ENCODE measurements at places on chromosomes 16 and 17.

DNA sequence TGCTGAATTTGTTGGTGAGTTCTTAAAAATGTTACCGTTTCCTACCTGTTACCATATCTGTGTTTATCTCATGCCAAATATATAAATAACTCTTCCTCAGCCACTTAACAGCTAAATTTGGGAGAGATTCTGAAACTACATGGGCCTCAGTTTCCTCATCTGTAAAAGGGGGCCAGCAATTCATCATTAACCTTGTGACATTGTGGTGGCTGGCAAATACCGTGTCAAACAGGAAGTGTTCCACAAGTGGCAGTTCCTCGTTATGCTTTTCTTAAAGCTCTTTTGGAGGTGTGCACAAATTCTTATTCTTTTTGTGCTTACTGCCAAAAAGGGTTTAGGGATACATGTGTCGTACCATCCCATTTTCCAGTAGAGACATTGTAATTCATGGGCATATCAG, 220.4 kb upstream of the CACNG5 start:
- no peak for DNase-seq

DNA sequence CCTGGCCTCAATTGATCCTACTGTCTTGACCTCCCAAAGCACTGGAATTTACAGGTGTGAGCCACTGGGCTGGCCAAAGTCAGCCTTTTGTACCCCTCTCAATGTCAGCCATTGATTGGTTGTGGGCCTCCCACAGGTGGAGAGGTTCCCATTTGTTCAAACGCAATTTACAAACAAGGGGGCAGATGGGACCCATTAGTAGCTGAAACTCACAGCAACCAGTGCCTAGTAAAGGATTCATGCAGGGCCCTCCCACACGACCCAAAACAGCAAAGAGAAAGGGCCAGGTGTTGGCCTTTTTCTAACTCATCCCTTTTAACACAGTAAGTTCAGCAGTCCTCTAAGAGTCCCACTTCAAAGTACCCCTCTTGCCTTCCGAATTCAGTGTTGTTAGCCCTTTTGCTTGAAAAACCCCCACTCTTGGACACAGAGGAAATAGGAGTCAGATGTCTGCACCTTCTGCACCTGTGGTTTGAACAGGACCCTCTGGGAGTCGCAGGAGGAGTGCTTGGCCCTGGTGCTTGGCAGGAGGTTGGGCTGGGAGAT, 89.2 kb downstream of the PITPNC1 start:
- no peak for DNase-seq

- peak; percentile 33 for DNase-seq
Measured at GRCh38 chr16:81313701-81314602, 810 bp upstream of the GAN start.

DNA sequence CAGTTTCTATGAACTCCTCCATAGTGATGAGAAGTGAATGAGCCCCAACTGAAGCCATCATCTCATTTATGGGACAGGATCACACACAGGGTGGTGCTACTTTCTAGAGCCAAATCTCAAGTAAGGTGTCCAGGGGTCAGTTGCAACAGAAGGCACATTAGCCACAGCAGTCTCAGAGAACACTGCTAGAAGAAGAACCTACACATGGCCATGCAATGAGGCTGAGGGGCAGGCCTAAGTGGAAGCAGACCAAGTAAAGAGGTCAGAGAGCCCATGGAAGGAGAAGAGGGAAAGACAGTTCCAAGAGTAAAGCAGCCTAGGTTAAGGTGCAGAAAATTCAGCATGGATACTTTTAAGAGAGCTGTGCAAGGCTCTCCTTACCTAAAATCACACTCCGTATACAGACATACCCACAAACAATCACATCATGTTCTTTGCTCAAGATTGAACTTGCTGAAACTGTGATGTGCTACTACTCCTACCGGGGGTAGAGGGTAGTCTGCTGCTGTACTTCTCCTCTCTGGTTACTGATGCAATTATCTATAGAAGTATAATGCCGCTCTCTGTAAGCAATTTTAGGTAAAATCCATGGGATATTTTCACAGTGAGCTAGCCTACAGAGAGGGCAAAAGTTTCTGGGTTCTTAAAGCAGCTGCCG, 1.7 kb downstream of the ABCA8 start:
- DNase-seq: no peak

DNA sequence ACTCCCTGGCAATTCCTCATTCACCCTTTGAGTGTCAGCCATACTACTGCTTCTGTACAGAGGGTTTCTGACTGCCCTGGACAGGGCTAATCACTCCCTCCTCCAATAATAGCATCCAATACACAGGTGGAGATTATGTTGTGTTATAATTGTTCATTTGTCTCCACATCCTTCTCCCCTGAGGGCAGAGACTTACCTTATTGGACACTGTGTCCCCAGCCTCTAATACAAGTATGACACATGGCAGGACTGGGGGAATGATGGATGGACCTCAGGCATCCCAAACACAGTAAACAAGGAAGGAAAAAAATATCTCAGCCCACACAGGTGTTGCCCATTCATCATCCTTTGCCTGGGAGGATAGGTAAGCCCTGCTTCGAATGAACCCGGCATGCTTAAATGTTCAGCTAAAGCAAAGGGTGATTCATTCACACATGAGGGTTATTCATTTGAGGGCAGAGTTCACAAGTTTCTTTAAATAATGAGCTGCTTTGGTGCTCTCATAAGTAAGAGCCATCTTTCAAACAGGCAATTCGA, 34.8 kb downstream of the MMD start:
- no peak for DNase-seq

GRCh38 chr17:76527430-76528111, 9.9 kb downstream of the CYGB start:
- DNase-seq: no peak

- DNase-seq: peak; percentile 16
Measured at GRCh38 chr16:1613211-1613622, 1.1 kb downstream of the CRAMP1 start.

All from GM03348 (cell line).